Myocyte (in vitro differentiated cells): ENCODE measurements at places on chromosomes 4 and X. TPM values are rescaled to one million over a fixed set of nuclear protein-coding genes. Genes with fewer than 3 reads are reported as not detected.

Gene SAT1
- 43.6 and 50.6 TPM in 2 replicates for total RNA-seq

Gene PRKG2
- 0.32 TPM in 1 of 2 replicates, not detected in the other for total RNA-seq

Gene CTAG2
- total RNA-seq, result not detected in 2 replicates

DNA sequence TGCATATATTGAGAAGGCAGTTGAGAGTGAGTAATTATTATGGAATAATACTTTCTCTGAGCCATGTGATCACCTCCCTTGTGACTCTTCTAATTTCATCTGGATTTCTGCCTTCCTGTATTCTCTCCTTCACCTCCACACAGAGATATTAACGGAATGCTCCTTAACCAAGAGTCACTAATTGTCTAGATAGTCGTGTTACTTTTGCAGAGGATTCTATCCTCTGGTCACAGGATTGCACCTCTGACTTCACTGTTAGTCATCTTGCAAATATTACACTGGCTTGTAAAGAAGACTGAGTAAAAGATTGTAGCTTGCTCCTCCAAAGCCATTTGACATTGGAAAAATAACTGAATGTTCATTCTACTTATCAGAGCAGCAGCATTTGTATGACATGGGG, 160.9 kb downstream of the SH2D1A start:
- DNase-seq, result no peak
